ENCODE measurements at places on chromosomes 2 and 18. TPM values are rescaled to one million over a fixed set of nuclear protein-coding genes. Genes with fewer than 3 reads are reported as not detected.

FOXD4L1 gene
- total RNA-seq = 0.34 TPM

DNA sequence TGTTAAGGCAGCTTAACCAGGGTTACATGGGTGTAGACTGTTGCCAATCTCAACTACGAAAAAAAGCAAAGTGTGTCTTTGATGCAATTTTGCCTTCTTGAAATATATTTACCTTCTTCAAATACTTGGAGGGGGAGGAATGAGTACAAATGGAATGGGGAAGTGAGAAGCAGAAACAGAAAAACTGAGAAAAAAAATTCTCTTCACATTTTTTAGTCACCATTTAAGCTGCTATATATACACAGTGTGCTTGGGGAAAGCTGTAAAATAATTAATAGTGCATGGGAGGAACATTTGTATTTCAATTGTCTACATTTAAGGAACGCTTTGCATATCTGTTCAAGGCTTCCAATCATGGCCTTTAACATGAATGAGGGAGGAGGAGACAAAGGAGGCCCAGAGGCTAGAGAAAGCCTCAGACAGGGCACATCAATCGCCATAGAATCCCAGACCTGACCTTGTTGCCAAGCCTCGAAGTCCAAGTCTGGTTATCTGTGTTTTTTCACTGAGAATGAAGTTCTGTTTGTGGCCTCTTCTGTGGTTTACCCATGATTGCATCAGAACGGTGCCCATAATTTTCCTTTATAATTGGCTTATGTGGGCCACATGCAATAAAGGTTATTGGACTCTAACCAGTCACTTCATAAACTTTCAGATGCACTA is 158.6 kb downstream of the PIK3C3 start:
- no peaks in the 10 kb centered on the region for H3K4me1 ChIP-seq
- no peak overlapping the region for H3K27ac ChIP-seq
- no peaks in the 10 kb centered on the region for H3K36me3 ChIP-seq
- H3K27me3 ChIP-seq = no peaks in the 10 kb centered on the region

DNA sequence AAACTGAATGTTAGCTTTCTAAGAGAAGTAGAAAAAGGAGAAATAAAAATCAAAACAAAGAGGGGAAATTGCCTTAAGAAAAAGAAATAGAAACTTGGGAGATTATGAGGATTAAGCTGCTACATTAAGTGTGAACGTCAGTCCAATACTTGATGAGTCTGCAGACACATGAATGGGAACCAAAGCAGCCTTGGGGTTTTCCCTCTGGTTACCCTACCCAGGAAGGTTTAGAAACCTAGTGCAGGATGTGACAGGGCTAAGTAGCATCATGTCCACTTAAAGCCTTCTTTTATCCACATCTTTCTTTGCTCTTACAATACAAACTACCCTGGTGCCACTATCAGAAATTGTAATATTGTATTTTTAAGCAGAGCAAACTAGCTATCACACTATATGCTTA is 22.3 kb downstream of the SLC35F5 start:
- DNase-seq = no peak
- H3K4me3 ChIP-seq = no peak overlapping the region
- H3K27ac ChIP-seq = no peak overlapping the region

DNA sequence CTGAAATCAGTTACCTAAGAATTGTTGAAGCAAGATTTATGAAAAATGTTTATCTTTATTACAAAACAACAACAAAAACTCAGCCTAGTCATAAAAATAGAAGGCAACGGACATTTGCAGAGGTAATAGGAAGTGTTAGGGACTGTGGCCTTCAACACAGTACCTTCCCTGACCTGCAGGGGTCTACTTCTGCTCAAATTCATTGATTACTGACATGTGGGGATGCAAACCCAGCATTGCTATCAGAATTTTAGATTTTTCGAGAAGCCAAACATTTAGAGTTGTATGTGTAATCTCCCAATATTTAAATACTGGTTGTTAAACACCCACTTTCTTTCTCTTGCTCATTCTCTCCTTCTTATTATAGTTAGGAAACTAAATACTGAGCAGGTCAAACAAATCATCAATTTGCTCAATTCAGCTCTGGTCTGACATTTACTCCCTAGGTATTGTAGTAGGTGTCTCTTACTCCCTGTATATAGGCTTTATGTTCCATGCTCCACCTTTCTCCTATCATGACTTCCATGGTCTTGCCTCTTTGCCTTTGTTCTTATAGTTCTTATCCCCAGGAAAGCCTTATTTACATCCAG is 198.5 kb downstream of the UBE2E3 start:
- no peaks in the 10 kb centered on the region for H3K27me3 ChIP-seq
- no peaks in the 10 kb centered on the region for H3K4me1 ChIP-seq
- no peak overlapping the region for H3K27ac ChIP-seq
- H3K36me3 ChIP-seq = no peaks in the 10 kb centered on the region
- no peak overlapping the region for H3K4me3 ChIP-seq

DNA sequence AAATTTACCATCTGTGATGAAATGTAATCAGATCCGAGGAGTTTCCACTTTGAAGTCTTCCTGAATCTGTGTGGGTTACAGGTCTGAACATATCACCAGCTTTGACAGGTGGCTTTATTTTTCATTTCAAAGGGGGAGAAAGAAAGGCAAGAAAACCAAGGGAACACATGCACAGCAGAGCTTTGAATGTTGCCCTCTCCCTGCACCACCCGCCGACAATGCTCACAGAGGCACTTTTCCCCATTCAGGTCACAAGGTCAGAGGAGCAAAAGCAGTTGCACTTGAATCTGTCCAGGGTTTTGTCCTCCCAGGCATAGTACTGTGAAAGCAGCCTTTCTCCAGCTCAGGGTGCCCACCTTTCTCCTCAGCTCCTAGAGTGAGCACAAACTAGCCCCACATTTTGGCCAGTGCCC is 130.2 kb downstream of the OSR1 start:
- no peak for DNase-seq
- no peak overlapping the region for H3K4me3 ChIP-seq
- H3K36me3 ChIP-seq = no peaks in the 10 kb centered on the region
- no peaks in the 10 kb centered on the region for H3K4me1 ChIP-seq

DNA sequence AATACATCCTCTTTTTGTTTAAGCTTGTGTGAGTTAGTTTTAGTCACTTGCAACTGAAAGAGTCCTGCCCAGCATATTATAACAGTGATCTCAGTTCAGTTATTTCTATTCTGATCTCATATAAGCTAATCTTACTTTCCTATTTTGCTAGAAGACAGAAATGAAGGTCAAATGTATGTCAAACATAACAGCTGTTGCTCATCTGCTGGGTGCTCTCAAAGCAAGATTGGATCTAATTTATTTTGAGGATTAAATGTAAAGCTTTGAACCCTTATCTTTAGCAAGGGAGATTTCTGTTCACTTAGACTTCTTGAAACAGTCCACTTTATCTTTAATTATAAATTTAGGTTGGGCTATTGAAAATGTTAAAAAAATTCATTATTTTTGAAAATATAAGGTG is 31.2 kb downstream of the CRYGD start:
- H3K4me1 ChIP-seq = no peaks in the 10 kb centered on the region
- DNase-seq = peak; percentile 13
- no peaks in the 10 kb centered on the region for H3K27me3 ChIP-seq
- no peaks in the 10 kb centered on the region for H3K36me3 ChIP-seq
- no peak overlapping the region for H3K27ac ChIP-seq

FIGN gene
- 6.5 TPM for total RNA-seq

- H3K4me3 ChIP-seq = no peak overlapping the region
- no peaks in the 10 kb centered on the region for H3K27me3 ChIP-seq
- H3K4me1 ChIP-seq = no peaks in the 10 kb centered on the region
- no peaks in the 10 kb centered on the region for H3K36me3 ChIP-seq
- no peak overlapping the region for H3K27ac ChIP-seq
- no peak for DNase-seq
Observed at GRCh38 chr18:25493401-25493800, 141.4 kb upstream of the ZNF521 start.

- no peak for DNase-seq
- H3K4me1 ChIP-seq = no peaks in the 10 kb centered on the region
- H3K27ac ChIP-seq = no peak overlapping the region
- no peak overlapping the region for H3K4me3 ChIP-seq
Observed at GRCh38 chr18:13363359-13363758, 144.8 kb downstream of the LDLRAD4 start.

DNA sequence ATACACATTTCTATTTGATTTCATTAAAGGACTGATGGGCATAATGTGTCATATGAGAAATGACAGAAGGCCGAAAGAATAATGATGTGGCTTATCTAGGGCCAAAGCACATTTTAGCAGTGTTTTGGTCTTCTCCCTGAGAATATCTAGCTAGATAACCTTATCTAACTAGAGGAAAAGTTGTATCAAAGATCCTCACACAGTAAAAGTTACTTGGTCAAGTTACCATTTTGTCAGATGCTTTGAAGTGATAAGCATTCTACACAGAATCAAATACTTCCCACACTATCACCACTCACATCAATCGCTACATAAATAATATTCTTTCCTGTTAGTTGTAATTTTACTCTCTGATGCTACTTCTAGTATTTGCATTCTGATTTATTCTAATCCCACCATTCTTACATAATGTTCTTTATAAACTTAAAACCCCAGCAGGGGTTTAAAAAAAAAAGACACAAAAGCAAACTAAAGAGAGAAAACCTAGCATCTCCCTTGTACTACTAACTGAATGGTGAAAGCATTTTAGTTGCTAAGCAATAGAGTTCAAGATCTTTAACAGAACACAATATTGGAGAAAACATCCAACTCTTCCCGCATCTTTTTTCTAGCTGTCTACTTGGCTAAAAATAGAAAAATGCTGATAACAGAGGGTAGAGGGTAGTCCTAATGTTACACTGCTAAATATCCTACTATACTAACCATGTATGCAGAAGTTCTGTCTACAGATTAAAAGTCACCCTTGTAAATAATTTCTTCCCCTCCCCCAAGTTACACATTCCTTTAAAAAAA is 8.0 kb downstream of the XPO1 start:
- peaks cover 5% of the 10 kb centered on the region for H3K4me1 ChIP-seq
- H3K27me3 ChIP-seq = no peaks in the 10 kb centered on the region
- DNase-seq = no peak
- no peak overlapping the region for H3K4me3 ChIP-seq
- peaks cover 12% of the 10 kb centered on the region for H3K36me3 ChIP-seq
- H3K27ac ChIP-seq = no peak overlapping the region

DNA sequence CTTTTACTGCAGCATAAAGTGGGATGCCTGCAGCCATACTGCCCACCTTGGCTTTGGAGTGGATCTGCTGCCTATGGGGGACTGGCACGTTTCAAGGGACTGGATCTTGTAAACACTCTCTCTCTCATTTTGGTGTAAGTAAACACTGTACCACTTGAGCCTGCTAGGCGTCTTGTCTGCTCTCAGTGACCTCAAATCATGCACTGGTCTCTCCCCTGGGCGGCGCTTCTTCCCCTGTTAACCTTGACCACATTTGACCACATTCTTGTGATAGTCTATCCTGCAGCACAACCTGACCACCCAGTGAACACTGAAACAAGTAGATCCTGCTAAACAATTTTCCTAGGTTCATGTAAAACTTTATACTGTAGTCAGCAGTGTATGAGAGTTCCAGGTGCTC is 82.6 kb upstream of the HNMT start:
- H3K27me3 ChIP-seq = no peaks in the 10 kb centered on the region
- no peak overlapping the region for H3K27ac ChIP-seq
- no peak for DNase-seq
- H3K36me3 ChIP-seq = no peaks in the 10 kb centered on the region

- no peaks in the 10 kb centered on the region for H3K4me1 ChIP-seq
- peaks cover 37% of the 10 kb centered on the region for H3K27me3 ChIP-seq
- H3K36me3 ChIP-seq = no peaks in the 10 kb centered on the region
- DNase-seq = peak; percentile 30
- H3K27ac ChIP-seq = no peak overlapping the region
- no peak overlapping the region for H3K4me3 ChIP-seq
Observed at GRCh38 chr2:208407667-208408066, 1.1 kb downstream of the PTH2R start.

GRCh38 chr2:70061317-70061716 is 26.0 kb upstream of the PCBP1 start:
- no peaks in the 10 kb centered on the region for H3K27me3 ChIP-seq
- no peak overlapping the region for H3K27ac ChIP-seq
- peaks cover 22% of the 10 kb centered on the region for H3K36me3 ChIP-seq
- no peak for DNase-seq
- H3K4me1 ChIP-seq = no peaks in the 10 kb centered on the region

GRCh38 chr2:51158251-51158650 is 126.3 kb upstream of the NRXN1 start:
- DNase-seq = no peak
- H3K27me3 ChIP-seq = no peaks in the 10 kb centered on the region
- no peaks in the 10 kb centered on the region for H3K4me1 ChIP-seq
- no peak overlapping the region for H3K4me3 ChIP-seq
- H3K27ac ChIP-seq = no peak overlapping the region

- no peaks in the 10 kb centered on the region for H3K36me3 ChIP-seq
- H3K27ac ChIP-seq = no peak overlapping the region
- DNase-seq = peak; percentile 85
- peaks cover 2% of the 10 kb centered on the region for H3K27me3 ChIP-seq
- no peak overlapping the region for H3K4me3 ChIP-seq
Observed at GRCh38 chr2:30862054-30862651, 54.9 kb upstream of the CAPN13 start.

GRCh38 chr2:25699216-25699615 is 25.8 kb upstream of the DTNB start:
- H3K4me3 ChIP-seq = no peak overlapping the region
- no peaks in the 10 kb centered on the region for H3K27me3 ChIP-seq

- H3K4me1 ChIP-seq = no peaks in the 10 kb centered on the region
- H3K4me3 ChIP-seq = no peak overlapping the region
- no peaks in the 10 kb centered on the region for H3K27me3 ChIP-seq
- H3K27ac ChIP-seq = peak overlapping the region; percentile 8
- no peaks in the 10 kb centered on the region for H3K36me3 ChIP-seq
Observed at GRCh38 chr2:26018184-26019055, 15.5 kb upstream of the RAB10 start.

DNA sequence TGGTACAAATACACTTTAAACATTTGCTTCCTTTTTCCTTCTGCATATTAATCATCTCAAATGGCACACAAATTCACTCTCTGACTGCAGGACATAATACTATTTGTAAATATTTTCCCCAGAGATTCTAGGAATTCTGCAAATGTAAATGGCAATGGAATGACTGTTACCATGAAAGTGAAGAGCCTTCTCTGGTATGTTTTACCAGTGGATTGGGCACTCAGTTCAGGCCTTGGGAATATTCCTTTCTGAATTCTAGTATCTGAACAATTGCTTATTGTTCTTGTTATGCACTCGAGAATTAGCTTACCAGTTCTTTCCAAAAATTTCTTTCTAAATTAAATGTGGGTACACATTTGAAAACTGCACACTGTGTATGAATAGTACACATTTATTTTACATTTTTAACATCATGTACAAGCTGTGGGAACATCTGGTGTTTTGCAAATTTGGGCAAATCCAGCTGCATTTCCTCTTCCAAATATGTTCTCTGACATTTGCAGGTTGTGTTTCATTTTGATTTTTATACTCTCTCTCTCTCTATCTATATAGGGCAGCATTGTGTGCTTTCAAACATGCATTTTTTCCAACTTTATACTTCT is 289.1 kb downstream of the NBAS start:
- H3K27ac ChIP-seq = no peak overlapping the region
- no peaks in the 10 kb centered on the region for H3K4me1 ChIP-seq
- no peaks in the 10 kb centered on the region for H3K27me3 ChIP-seq
- H3K4me3 ChIP-seq = no peak overlapping the region
- peaks cover 4% of the 10 kb centered on the region for H3K36me3 ChIP-seq
